Substantia nigra (tissue), 51 donors: ENCODE measurements at places on chromosomes 11 and 22.

DNA sequence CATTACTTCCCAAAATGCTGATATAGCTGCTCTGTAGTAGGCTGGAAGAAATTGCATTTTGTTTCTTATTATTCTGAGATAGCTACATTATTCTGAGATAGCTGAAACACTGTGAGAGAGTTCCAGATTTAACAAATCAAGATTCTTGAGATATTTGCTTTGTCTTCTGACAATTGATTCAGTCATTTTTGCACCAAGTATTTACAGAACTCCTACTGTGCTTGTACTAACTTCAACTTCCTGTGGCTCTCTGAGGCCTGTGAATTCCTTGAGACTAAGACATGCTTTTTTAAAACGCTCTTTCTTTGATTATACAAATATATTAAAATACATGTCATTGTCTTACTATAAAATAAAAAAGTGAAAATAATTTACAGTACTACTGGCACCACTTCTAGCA, 52.7 kb downstream of the USP47 start:
- DNase-seq: no peak

DNA sequence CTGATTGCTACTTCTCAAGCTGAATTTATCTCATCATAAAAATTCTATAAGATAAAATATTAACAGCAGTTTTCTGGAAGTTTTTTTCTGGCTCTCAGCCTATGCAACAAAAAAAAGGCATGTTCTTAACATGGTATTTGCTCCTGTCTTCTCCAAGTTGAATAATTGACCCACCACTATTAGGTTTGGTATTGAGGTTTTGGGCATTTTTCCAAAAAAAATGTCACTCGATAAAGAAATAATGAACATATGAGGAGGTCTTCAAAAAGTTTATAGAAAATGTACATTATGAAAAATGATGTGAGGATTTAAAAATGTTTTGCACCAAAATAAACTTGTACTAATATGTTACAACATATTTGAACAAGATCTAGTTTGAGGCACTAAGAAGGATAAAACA, 808.6 kb upstream of the RAG2 start:
- no peak for DNase-seq

- DNase-seq: no peak
Measured at GRCh38 chr11:76380159-76380976, 564 bp downstream of the THAP12 start.

DNA sequence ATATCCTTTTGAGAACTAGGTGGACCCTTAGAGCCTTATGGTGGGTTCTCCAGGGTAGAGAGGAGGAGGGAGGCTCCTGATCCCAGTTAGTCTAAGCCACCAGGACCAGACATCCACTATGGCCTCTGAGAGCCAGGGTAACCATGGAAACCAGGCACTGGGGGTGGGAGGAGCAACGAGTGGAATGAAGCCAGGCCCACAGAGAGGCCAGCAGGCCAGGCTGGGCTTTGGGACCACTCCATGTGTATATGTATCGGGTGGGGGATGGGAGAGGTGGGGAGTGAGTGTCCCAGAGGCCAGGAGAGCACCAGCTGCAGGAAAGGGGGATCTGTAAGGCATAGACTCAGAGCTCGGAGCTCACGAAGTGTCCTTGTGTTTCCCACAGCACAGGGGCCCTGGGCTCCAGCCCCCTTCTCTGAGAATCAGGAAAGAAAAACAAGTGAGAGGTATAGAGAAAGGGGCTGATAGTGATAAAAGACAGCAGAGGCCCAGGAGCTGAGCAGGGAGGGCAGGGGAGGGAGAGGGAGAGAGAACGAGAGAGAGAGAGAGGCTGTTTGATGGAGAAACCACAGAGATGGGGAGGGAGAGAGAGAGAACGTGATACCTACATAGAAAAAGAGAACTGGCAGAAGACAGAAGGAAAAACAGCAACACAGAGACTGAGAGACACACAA, 15.5 kb upstream of the TSPAN18 start:
- no peak for DNase-seq
